ENCODE measurements at places on chromosomes 16 and 17. TPM values are rescaled to one million over a fixed set of nuclear protein-coding genes. Genes with fewer than 3 reads are reported as not detected.

GRCh38 chr16:82793528-82794245 lies 166.9 kb downstream of the CDH13 start:
- DNase-seq: no peak

GRCh38 chr16:23575834-23576233 lies 18.3 kb downstream of the UBFD1 start:
- DNase-seq: no peak

GRCh38 chr16:57846078-57846697 lies 43.9 kb upstream of the KIFC3 start:
- no peak for DNase-seq

- DNase-seq: no peak
These were observed 30.8 kb downstream of the PELP1 start for GRCh38 chr17:4673169-4673568.

DNA sequence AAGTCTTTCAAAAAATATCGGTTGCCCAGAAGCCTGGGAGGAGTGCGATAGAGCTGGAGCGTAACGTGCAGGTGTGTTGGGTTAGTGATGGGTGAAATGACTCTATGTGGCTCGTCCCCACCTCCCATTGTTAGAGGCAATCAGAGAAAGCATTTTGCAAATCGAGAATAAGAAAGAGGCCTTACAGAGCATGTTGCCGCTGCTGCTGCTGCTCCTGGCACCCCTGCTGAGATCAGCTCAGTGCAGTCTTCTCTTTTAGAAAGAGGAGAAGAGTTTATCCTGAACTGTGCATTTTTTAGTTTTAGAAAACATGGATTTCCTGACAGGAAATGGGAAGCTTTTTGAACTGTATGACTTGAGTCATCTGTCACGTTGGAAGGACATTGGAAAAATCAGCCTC lies 774.5 kb upstream of the RBFOX1 start:
- no peak for DNase-seq

GRCh38 chr16:24635900-24636610 lies 93.4 kb upstream of the TNRC6A start:
- DNase-seq: peak; percentile 92

DNA sequence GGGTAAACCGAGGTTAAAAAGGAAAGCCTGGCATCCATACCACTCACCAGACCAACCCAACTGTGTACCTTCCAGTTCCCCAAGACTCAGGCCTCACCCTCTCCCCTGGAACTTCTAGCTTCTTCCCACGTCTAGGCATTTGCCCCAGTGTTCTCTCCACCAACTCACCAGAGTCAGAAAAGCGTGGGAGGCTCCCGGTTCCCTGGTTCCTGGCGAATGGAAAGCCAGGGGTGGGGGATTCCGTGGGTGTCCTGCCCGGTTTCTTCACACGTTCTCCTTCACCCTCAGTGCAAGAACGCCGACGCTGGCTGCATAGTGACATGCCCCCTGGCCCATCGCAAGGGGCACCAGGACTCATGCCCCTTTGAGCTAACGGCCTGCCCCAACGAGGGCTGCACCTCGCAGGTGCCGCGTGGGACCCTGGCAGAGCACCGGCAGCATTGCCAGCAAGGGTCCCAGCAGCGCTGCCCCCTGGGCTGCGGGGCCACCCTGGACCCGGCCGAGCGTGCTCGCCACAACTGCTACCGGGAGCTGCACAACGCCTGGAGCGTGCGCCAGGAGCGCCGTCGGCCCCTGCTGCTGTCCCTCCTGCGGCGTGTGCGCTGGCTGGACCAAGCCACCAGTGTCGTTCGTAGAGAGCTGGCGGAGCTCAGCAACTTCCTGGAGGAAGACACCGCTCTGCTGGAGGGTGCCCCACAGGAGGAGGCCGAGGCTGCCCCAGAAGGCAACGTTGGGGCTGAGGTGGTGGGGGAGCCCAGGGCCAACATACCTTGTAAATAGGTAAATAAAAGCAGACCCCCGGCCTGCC lies 1.7 kb downstream of the RNF151 start:
- no peak for DNase-seq

DNA sequence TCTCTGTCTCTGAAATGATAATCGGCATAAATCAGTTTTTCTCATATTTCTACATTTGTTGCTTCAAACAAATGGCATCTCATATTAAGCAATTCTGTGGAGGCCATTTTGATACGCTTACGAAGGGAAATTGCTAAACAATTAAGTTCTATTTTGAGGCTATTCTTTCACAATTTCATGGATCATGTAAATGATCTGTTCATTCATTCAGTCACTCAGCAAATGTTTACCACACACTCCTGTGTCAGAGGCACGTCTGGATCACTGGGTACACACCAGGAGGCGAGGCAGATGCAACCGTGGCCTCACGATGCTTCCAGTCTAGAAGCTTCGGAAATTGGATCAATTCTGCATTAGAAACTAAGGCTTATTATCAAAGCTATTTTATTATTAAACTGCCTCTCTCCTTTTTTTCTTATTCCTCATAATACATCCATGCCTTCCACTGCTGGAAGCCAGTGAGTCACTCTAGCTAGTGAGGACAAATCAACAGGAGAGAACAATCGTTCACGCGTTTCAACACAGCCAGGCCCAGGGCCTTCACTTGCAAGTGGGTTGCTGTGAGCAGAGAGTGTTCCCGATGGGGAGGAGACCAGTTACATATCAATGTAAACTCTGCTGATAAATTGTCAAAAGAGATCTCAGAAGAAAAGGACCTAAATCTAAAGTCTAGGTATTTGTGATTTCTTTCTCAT lies 11.3 kb upstream of the SLC39A11 start:
- DNase-seq: no peak

DNA sequence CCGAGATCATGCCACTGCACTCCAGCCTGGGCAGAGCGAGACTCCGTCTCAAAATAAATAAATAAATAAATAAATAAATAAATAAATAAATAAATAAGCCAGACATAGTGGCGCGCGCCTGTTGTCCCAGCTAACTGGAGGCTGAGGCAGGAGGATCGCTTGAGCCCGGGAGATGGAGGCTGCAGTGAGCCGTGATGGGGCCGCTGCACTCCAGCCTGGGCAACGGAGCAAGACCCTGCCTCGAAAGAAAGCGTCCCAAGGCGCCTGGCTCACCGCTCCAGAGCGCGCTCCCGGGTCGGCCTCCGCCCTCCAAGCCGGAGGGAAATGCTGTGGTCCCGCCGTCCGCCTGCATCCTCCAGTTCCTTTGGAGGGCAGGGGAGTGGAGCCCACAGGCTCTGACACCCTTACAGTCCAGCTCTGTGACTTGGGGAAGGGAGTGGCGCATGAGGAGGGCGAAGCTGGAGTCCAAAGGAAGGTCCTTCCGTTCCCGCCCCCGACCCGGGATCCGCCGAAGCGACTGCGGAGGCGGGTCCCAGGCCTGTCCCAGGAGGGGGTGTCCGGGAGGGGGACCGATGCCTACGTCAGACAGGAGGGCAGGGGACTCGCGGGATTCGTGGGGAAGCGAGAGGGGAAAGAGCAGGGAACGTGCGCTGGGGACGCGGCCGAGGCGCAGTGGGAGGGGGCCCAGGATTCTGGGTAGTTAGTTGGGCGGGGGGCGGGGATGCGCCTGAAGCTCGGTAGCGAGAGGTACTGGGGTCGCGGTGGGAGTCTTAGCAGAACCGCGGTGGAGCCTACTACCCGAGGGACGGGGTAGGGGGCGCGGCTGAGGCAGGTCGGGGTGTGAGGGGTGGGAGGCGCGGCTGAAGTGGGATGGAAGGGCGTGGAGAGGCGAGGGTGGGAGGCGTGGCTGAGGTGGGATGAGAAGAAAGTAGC lies 8.4 kb upstream of the TRPV2 start:
- DNase-seq: peak; percentile 21

GRCh38 chr17:76569607-76570279 lies 15.9 kb downstream of the ST6GALNAC2 start:
- DNase-seq: peak; percentile 94

DNA sequence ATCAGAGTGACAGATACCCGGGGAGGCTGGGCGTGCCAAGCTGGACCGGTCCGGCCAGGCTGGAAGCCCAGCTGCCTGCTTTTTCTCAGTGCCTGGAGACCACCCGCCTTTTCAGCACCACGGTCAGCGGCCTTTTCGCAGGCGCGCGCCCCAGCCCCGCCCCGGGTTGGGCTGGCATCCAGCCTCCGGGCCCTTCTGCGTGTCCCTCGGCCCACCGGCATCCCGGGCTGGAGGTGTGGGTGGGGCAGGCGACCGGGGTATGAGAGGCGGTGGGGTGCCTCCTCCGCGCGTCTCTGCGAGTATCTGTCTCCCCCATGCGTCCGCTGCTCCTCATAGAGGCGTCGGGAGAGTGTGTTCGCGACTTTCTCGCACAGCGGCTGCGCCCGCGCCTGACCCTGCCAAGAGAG lies 102.5 kb downstream of the MRM1 start:
- DNase-seq: peak; percentile 60

GRCh38 chr17:77142689-77143088 lies 1.9 kb downstream of the SEC14L1 start:
- DNase-seq: no peak

- peak; percentile 85 for DNase-seq
These were observed 30.1 kb upstream of the GAA start for GRCh38 chr17:80071116-80071841.

- DNase-seq: peak; percentile 71
These were observed 47.1 kb downstream of the SPACA3 start for GRCh38 chr17:33038740-33039139.

DNA sequence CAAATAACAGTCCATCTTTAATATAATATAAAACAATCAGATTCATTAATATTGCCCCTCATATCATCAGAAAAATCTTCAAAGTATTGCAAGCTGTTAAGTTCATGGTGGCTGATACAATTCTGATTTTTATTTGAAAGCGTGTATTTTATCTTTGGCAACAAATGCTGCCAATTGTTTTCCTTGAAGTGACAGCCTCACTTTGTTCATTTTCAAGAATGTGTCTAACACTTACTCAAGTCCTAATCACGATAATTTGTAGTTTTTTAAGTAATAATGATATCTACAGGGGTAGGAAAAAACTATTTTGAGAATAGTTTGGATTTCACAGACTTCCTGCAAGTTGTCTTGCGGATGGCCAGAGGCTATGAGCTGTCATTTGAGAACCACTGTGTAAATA lies 75.8 kb downstream of the HS3ST3B1 start:
- DNase-seq: no peak

DNA sequence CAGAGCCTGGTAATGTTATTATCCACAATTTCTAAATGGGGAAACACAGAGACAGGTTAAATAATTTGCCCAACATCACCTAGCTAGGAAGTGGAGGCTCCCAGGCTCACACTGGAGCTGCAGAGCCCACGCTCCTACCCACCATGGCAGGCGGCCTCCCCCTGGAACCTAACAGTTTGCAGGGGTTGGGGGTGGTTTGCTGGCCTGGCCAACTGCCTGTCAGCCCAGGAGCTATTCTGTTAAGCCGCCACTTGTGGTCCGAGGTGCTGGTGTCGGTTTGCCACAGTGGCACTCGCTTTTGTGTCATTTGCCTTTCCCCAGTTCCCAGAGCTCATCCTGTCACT lies 3.6 kb downstream of the PRCD start:
- no peak for DNase-seq

- peak; percentile 80 for DNase-seq
These were observed 16.0 kb upstream of the TANC2 start for GRCh38 chr17:62950067-62950466.

DNA sequence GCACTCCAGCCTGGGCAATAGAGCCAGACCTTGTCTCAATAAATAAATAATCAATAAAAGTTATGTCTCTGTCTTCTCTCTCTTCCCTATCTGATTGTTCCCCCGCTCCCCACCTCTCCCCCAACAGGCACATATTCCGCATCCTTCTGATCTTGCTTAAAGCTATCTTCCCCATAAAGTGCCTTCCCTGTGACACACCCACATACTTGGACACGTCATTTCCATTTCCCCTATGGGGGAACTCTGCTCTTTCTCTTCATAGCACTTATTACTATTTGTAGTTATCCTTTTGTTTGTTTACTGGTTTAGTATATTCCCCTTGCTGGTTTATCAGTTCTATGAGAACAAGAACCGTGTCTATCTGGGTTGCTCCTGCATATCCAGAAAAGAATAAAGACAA lies 14.9 kb downstream of the MYO1D start:
- DNase-seq: no peak

DNA sequence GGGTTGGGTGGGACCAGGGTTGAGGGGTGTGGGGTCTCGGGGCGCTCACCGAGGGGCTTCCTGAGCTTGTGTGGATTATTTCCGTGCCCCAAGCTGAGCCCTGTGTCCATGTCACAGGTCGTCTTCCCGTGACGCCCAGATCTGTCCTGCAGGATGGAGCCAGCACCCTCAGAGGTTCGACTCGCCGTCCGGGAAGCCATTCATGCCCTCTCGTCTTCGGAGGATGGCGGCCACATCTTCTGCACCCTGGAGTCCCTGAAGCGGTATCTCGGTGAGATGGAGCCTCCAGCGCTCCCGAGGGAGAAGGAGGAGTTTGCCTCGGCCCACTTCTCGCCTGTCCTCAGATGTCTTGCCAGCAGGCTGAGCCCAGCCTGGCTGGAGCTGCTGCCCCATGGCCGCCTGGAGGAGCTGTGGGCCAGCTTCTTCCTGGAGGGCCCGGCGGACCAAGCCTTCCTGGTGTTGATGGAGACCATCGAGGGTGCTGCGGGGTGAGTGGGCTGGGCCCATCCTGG lies 1.0 kb downstream of the TELO2 start:
- DNase-seq: peak; percentile 79

DNA sequence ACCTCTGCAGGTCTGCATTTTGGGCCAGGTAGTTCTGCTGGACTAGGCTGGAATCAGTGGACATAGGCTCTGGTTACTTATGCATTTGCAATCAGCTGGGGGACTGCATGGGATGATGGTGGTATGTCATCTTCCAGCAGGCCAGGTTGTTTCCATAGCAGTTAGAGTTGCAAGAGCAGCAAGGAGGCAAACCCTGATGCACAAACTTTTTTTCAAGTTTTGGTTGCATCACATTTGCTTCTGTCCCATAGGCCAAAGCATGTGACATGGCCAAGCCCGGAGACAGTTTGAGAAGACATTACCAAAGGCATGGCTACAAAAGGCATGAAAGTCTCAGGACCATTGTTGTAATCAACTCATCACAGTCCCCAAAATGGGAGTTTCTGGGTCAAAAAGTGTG lies 58.2 kb downstream of the PRKCB start:
- no peak for DNase-seq

DNA sequence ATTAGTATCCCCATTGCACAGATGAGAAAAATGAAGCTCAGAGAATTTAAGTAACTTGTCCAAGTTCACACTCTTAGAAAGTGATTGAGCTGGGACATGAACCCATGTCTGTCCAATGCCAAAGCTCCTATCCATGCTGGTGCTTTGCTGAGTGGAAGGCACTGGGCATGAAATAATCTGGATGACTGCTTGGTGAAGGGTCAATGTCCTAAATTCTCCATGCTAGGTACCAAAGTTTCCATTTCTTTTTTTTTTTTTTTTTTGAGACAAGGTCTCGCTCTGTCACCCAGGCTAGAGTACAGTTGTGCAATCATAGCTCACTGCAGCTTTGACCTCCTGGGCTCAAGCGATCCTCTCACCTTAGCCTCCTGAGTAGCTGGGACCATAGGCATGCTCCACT lies 153.6 kb upstream of the ERCC4 start:
- no peak for DNase-seq

- DNase-seq: no peak
These were observed 104.6 kb downstream of the METRNL start for GRCh38 chr17:83183951-83184506.

Gene CRAMP1
- total RNA-seq: 65.1 TPM

Gene KRTAP4-6
- not detected for total RNA-seq

Gene SOX15
- 4.0 TPM for total RNA-seq

Gene DPEP1
- total RNA-seq: 125 TPM

Gene HS3ST3A1
- 5.9 TPM for total RNA-seq

Gene FAAP100
- total RNA-seq: 45.8 TPM

Gene SLC16A6
- 1.9 TPM for total RNA-seq

Gene HIC1
- 36.1 TPM for total RNA-seq

Gene ICAM2
- 5.2 TPM for total RNA-seq

Gene TM4SF5
- 1.5 TPM for total RNA-seq

Gene FNDC8
- 120 TPM for total RNA-seq

Gene PPY
- total RNA-seq: not detected

Data from testis (tissue), 5 donors.